Activated naive CD8-positive, alpha-beta T cell treated with anti-CD3 and anti-CD28 coated beads, Interleukin-2, amount 10 ng/mL, durations not matched to agents 7 days and 5 days (primary cell): ENCODE measurements at places on chromosomes 5 and 9. TPM values are rescaled to one million over a fixed set of nuclear protein-coding genes. Genes with fewer than 3 reads are reported as not detected.

LPAR1 gene
- 0.14 TPM for total RNA-seq

LCN9 gene
- not detected for total RNA-seq

PCDHA11 gene
- total RNA-seq: not detected

IL3 gene
- not detected for total RNA-seq

MYMK gene
- not detected for total RNA-seq

C7 gene
- not detected for total RNA-seq

FABP6 gene
- not detected for total RNA-seq

GFI1B gene
- total RNA-seq: not detected

NEUROG1 gene
- not detected for total RNA-seq

RARS1 gene
- 69.9 TPM for total RNA-seq

GLRA1 gene
- total RNA-seq: not detected

SELENOP gene
- 1.1 TPM for total RNA-seq

DTWD2 gene
- total RNA-seq: 3.7 TPM

RFESD gene
- 4.2 TPM for total RNA-seq

CCNJL gene
- not detected for total RNA-seq

PCDHGA10 gene
- 0.14 TPM for total RNA-seq

LCN10 gene
- total RNA-seq: 1.00 TPM

LIFR gene
- not detected for total RNA-seq

GRXCR2 gene
- total RNA-seq: not detected

FCN2 gene
- not detected for total RNA-seq

DNA sequence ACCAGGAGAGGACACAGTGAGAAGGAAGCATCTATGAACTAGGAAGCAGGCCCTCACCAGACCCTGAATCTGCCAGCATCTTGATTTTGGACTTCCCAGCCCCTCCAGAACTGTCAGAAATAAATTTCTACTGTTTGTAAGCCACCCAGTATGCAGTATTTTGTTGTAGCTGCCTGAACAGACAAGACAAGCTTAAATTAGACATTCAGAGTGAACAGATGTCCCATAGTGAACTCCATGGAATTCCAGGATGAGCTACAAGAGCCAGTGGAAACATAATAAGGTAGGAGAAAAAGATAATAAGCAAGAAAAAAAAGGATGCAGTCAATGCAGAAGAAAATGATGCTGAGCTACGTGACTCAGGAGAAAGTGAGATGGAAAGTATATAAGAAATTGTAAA lies 47.8 kb upstream of the MAMDC2 start:
- no peak for DNase-seq
- H3K36me3 ChIP-seq: no peaks in the 10 kb centered on the region
- H3K4me3 ChIP-seq: no peak overlapping the region
- no peaks in the 10 kb centered on the region for H3K4me1 ChIP-seq
- peaks cover 3% of the 10 kb centered on the region for H3K27me3 ChIP-seq
- no peak overlapping the region for H3K27ac ChIP-seq

DNA sequence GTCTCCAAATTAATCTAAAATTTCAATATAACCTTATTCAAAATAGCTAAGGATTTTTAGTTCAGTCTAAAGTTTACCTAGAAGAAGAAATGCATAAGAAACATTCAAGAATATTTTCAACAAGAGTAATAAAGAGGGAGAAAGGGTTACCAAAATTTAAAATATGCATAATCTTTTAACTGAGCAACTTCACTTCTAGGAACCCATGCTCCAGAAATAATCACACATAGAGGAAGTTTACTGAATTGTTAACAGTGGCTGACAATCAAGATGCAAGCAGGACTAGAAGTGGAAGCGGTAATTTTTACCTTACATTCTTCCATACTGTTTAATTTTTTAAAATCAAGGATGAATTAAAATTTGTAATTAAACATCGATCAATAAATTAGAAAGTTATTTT lies 1.9 kb downstream of the PJA2 start:
- H3K36me3 ChIP-seq: peaks cover 24% of the 10 kb centered on the region
- peak overlapping the region; percentile 95 for H3K4me3 ChIP-seq

GRCh38 chr5:42855811-42856210 lies 44.1 kb upstream of the SELENOP start:
- no peaks in the 10 kb centered on the region for H3K36me3 ChIP-seq
- no peak overlapping the region for H3K4me3 ChIP-seq
- H3K4me1 ChIP-seq: no peaks in the 10 kb centered on the region
- no peak for DNase-seq

- no peak for DNase-seq
- H3K36me3 ChIP-seq: no peaks in the 10 kb centered on the region
- no peak overlapping the region for H3K27ac ChIP-seq
- peaks cover 18% of the 10 kb centered on the region for H3K27me3 ChIP-seq
- no peak overlapping the region for H3K4me3 ChIP-seq
- H3K4me1 ChIP-seq: no peaks in the 10 kb centered on the region
Measured at GRCh38 chr5:73268826-73269225, 95.8 kb downstream of the TMEM174 start.

GRCh38 chr5:82346399-82347165 lies 68.4 kb upstream of the RPS23 start:
- H3K4me3 ChIP-seq: no peak overlapping the region
- H3K27ac ChIP-seq: no peak overlapping the region
- H3K27me3 ChIP-seq: peaks cover 2% of the 10 kb centered on the region
- H3K4me1 ChIP-seq: peaks cover 18% of the 10 kb centered on the region

DNA sequence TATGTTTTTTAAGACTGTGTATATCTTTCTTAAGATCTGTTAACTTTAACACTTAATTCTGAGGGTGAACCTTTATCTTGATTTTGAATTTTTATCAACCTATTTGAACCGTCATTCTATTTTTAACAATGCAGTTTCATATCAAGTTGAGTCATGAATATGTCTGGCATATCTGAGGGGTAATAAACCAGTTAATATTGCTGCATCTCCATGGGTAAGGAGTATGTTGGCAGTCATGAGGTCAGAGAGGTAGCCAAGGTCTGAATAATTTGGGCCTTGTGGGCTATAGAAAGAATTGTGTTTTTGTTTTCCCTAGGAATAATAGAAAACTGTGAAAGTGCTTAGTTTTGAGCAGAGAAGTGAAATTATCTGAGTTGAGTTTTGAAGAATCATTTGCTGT lies 419.0 kb downstream of the PLK2 start:
- H3K36me3 ChIP-seq: no peaks in the 10 kb centered on the region
- H3K4me3 ChIP-seq: no peak overlapping the region
- no peak for DNase-seq

DNA sequence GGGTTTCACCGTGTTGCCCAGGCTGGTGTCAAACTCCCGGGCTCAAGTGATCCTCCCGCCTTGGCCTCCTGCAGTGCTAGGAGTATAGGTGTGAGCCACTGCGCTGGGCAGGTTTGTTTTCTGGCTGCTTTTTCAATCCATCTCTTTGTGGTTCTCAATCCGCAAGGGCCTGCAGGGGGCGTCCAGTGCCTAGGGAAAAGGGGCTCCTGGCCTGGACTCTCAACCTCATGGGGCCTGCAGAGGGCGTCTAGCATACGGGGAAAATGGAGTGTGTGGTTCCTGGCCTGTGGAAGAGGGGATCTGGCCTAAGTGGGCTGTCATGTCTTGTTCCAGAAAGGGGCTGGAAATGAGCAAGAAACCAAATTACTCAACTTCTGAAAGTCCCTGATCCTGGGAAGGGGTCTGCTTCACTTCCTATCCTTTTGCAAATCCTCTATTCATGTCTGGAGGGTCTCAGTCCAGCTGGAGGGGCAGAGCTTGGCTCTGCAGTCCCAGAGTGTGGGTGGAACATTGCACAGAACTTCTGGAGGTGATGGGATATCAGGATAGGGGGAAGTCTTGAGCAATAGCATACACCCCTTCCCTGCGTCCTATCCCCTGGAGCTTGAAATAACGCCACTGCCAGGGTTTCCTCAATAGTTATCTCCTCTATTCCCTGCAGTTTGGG lies 12.7 kb upstream of the CCL27 start:
- peaks cover 4% of the 10 kb centered on the region for H3K4me1 ChIP-seq
- DNase-seq: peak; percentile 62
- peaks cover 2% of the 10 kb centered on the region for H3K27me3 ChIP-seq
- no peak overlapping the region for H3K4me3 ChIP-seq
- H3K27ac ChIP-seq: no peak overlapping the region

- peaks cover 7% of the 10 kb centered on the region for H3K4me1 ChIP-seq
- H3K27me3 ChIP-seq: no peaks in the 10 kb centered on the region
- no peak for DNase-seq
- H3K4me3 ChIP-seq: no peak overlapping the region
Measured at GRCh38 chr9:31325778-31326177, 1058.7 kb upstream of the ACO1 start.

DNA sequence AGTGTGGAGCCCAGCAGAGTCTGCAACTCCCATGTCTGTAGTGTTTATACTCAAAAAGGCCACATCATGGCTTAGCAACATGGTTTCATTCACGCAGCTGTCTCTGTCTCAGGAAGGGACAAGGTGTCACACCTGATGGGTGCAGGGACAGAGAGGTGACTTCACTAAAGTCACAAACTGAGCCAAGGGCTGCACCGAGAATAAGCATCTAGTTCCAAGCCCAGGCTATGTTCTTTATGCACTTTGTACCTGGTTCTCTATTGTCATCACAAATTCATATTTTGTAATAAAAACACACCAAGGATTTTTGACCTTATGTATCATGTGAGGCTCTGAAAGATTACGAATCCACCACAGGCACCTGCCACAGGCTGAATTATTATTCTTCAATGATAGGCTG lies 64.9 kb upstream of the STK32A start:
- H3K36me3 ChIP-seq: no peaks in the 10 kb centered on the region
- H3K27me3 ChIP-seq: no peaks in the 10 kb centered on the region
- H3K4me1 ChIP-seq: peaks cover 1% of the 10 kb centered on the region

DNA sequence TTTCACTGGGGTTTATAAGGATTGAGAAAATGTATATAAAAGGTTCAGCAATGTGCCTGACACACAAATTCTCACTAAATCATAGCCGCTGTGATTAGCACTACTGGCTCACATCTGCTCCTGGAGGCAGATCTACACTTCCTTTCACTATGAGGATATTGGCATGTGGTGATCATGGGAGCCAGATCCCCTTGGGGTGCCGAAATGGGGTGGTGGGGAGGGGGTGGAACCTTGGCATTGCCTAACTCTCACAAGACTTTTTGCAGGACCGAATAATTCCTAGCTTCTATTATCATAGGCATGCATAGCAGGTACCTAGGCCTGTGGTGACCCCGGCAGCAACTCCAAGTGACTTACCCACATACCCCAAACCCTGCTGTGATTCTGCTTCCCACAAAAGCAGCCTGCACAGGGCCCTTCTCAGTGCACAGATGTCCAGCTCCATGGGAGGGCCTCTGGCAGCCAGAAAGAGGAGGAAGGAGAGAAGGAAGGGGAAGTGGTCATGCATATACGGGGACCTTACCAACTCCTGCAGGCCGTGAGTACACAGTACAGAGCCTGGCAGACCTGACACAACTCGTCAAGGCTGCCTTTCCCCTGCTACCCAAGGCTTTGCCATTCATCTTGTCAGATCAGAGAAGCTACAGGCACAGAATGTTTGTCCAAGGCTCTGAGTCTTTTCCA lies 61.3 kb upstream of the IQGAP2 start:
- peak overlapping the region; percentile 55 for H3K27ac ChIP-seq
- H3K4me3 ChIP-seq: no peak overlapping the region
- H3K36me3 ChIP-seq: no peaks in the 10 kb centered on the region
- H3K27me3 ChIP-seq: peaks cover under 1% of the 10 kb centered on the region
- DNase-seq: no peak
- H3K4me1 ChIP-seq: peaks cover 18% of the 10 kb centered on the region

- no peaks in the 10 kb centered on the region for H3K27me3 ChIP-seq
- H3K4me1 ChIP-seq: peaks cover 54% of the 10 kb centered on the region
Measured at GRCh38 chr9:91158946-91159345, 202.8 kb downstream of the AUH start.

- H3K27ac ChIP-seq: peak overlapping the region; percentile 69
- no peaks in the 10 kb centered on the region for H3K27me3 ChIP-seq
- H3K36me3 ChIP-seq: peaks cover 10% of the 10 kb centered on the region
- H3K4me1 ChIP-seq: peaks cover 55% of the 10 kb centered on the region
- no peak for DNase-seq
Measured at GRCh38 chr9:133124123-133124906, 3.3 kb upstream of the RALGDS start.

- no peak overlapping the region for H3K4me3 ChIP-seq
- peaks cover 2% of the 10 kb centered on the region for H3K27me3 ChIP-seq
- H3K36me3 ChIP-seq: no peaks in the 10 kb centered on the region
- no peak for DNase-seq
- H3K27ac ChIP-seq: no peak overlapping the region
- peaks cover 1% of the 10 kb centered on the region for H3K4me1 ChIP-seq
Measured at GRCh38 chr5:172668594-172669071, 27.6 kb downstream of the NEURL1B start.

- H3K4me3 ChIP-seq: no peak overlapping the region
- peaks cover 8% of the 10 kb centered on the region for H3K36me3 ChIP-seq
- DNase-seq: no peak
- no peaks in the 10 kb centered on the region for H3K27me3 ChIP-seq
Measured at GRCh38 chr5:173944511-173944910, 44.5 kb upstream of the C5orf47 start.

DNA sequence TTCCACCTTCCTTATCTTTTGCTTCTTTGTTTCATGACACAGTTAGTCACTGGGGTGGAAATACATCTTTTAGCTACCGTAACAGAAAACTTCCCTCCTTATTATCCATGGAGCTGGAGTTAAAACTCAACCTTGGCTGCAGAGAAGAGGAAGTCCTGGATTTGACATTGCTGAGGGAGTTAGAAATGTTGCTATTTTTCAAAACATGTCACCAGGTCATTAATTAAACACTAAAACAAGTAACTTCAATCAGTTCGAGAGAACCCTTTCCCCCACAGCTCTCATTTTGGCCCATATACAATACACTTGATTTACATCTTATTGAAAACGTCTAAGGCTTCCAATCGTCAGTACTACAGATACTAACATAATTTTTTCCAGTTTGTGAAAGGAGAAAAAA lies 237.9 kb upstream of the CD180 start:
- no peak overlapping the region for H3K27ac ChIP-seq
- H3K27me3 ChIP-seq: peaks cover 2% of the 10 kb centered on the region

DNA sequence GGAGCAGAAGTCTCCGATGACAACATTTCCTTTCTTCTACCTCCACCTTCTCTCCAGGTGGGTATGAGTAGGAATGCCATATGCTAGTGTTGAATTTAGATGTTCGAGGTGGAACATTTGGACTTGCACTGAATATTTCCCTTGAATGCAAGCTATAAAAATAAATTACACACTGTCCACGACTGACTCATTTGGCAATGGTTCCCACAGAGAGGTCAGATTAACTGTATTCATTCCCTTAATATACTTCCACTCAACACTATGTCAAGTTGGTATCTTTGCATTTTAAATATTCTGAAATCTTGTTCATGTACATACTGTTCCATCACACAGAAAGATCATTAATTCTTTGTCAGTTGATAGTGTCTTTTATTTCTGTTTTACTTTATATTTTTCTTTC lies 222.6 kb upstream of the PIK3R1 start:
- no peak overlapping the region for H3K4me3 ChIP-seq
- H3K27me3 ChIP-seq: peaks cover 5% of the 10 kb centered on the region
- H3K4me1 ChIP-seq: no peaks in the 10 kb centered on the region
- no peak overlapping the region for H3K27ac ChIP-seq
- no peaks in the 10 kb centered on the region for H3K36me3 ChIP-seq

- no peak overlapping the region for H3K27ac ChIP-seq
- H3K4me3 ChIP-seq: no peak overlapping the region
- no peaks in the 10 kb centered on the region for H3K27me3 ChIP-seq
- H3K36me3 ChIP-seq: no peaks in the 10 kb centered on the region
- no peak for DNase-seq
- H3K4me1 ChIP-seq: peaks cover 28% of the 10 kb centered on the region
Measured at GRCh38 chr9:19160085-19160484, 32.8 kb upstream of the PLIN2 start.
